ENCODE measurements at places on chromosomes 3 and 15.

DNA sequence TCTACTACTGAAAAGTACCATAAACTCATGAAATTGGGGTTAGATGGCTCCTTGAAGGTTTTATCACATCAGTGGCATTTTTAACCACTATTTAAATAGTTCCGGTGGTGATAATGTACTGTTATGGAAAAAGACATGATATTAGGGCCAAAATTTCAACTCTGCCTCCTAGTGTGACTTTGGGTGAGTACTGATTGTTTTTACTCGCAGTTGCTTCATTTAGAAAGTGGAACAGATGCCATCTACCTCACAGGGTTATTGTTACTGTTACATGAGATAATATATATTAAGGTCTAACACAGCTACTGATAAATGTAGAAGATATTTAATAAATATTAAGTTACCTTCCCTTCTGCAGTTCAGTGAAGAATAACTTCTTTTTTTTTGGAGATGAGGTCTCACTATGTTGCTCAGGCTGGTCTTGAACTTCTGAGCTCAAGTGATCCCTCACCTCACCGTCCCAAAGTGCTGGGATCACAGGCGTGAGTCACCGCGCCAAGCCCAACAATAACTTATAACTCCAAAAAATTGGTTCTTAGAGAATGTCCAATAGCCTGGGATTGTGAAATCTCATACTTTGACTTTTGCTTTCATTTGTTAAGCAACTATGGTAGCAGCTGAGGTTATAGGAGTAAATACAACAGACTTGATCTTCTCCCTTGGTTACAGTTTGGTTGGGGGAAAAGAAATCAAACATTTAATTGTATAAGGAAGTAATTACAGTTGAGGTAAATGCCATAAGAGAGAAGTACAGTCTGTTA lies 48.3 kb downstream of the MEF2A start:
- DNase-seq, result no peak

GRCh38 chr3:13358051-13358450 lies 62.1 kb downstream of the NUP210 start:
- DNase-seq, result no peak

GRCh38 chr3:5347486-5347885 lies 160.0 kb downstream of the EDEM1 start:
- DNase-seq, result no peak

GRCh38 chr15:101501703-101502373 lies 12.3 kb upstream of the PCSK6 start:
- no peak for DNase-seq

GRCh38 chr3:148068466-148068865 lies 629.2 kb upstream of the AGTR1 start:
- DNase-seq, result no peak

DNA sequence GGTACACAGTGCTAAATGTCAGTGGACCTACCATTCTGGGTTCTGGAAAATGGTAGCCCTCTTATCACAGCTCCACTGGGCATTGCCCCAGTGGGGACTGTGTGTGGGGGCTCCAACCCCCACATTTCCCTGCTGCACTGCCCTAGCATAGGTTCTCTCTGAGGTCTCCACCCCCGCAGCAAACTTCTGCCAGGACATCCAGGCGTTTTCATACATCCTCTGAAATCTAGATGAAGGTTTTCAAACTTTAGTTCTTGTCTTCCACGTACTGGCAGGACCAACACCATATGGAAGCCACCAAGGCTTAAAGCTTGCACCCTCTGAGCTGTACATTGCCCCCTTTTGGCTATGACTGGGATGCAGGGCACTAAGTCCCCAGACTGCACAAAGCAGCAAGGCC lies 788.2 kb upstream of the ALCAM start:
- no peak for DNase-seq

- DNase-seq, result no peak
Measured at GRCh38 chr3:71400986-71401451, 182.5 kb downstream of the FOXP1 start.

GRCh38 chr3:174854987-174855386 lies 4.1 kb upstream of the NAALADL2 start:
- DNase-seq, result no peak

GRCh38 chr15:65791335-65792137 lies 557 bp downstream of the DENND4A start:
- DNase-seq, result peak; percentile 58

- DNase-seq, result no peak
Measured at GRCh38 chr3:54243960-54244682, 121.8 kb downstream of the CACNA2D3 start.
